ENCODE measurements at places on chromosomes 1 and 21. TPM values are rescaled to one million over a fixed set of nuclear protein-coding genes. Genes with fewer than 3 reads are reported as not detected.

DNA sequence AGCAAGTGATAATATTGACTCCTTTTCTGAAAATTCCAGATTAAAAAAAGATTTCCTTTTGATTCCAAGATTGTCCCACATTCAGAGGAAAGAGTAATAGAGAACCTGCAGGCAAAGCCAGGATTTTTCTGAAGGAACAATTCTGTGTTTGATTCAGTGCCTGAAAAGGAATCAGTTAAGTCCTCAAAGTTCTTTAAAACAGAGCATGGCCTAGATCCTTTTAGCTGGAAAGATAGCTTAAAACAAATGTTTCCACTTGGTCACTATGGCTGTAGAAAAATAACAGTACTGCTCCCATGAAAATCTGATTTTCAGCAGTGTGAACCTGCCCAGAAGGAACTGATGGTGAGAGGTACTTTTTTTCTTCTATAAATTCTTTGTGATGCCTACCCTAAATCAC, 41.8 kb downstream of the HS2ST1 start:
- no peaks in the 10 kb centered on the region for H3K27me3 ChIP-seq
- H3K4me3 ChIP-seq = no peak overlapping the region
- H3K36me3 ChIP-seq = no peaks in the 10 kb centered on the region
- DNase-seq = no peak

- no peak overlapping the region for H3K4me3 ChIP-seq
- no peaks in the 10 kb centered on the region for H3K4me1 ChIP-seq
- H3K36me3 ChIP-seq = no peaks in the 10 kb centered on the region
- H3K27me3 ChIP-seq = no peaks in the 10 kb centered on the region
- DNase-seq = no peak
Measured at GRCh38 chr1:186670297-186671135, 9.7 kb downstream of the PTGS2 start.

DNA sequence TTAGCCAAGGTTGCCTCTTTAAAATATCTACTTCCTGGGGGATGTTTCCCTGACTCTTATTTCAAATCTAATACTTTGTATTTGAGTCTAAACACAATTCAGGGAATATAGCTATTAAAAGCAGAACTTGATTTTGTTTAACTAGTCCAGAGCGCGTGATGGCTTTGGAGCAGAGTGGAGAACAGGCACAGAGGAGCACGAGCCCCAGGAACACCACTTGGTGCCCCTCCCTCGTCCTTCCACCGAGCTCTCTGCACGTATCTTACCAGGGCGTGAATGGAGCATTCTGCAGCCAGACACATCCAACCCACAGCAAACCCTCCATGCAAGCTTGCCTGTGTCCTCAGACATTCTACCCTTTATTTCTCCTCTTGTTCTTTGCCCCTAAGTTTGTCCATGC, 14.1 kb downstream of the KIF26B start:
- no peaks in the 10 kb centered on the region for H3K4me1 ChIP-seq
- H3K4me3 ChIP-seq = no peak overlapping the region
- H3K27ac ChIP-seq = no peak overlapping the region
- no peaks in the 10 kb centered on the region for H3K27me3 ChIP-seq
- no peaks in the 10 kb centered on the region for H3K36me3 ChIP-seq

GRCh38 chr1:12230549-12231275, 882 bp downstream of the VPS13D start:
- H3K4me3 ChIP-seq = peak overlapping the region; percentile 98
- H3K4me1 ChIP-seq = peaks cover 18% of the 10 kb centered on the region
- no peaks in the 10 kb centered on the region for H3K27me3 ChIP-seq
- H3K27ac ChIP-seq = peak overlapping the region; percentile 86
- no peaks in the 10 kb centered on the region for H3K36me3 ChIP-seq
- DNase-seq = peak; percentile 78

DNA sequence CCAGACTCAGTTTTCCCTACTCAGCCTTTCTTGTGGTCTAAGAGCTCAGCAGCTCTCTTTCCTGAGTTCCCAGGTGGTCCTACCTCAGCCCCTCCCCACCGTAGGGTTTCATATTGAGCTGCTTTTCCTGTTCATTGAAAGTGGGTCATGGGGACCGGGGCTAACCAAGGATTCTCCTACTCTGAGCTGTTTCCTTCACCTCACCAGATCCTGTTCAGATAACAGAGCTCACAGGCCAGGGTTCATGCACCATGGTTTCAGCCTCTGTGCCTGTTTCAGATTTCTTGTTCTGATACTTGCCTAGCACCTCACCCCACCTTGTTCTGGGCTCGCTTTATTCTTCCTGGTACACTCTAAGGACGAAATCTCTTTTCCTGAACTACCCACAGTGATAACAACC, 8.5 kb downstream of the UBQLN4 start:
- H3K4me1 ChIP-seq = no peaks in the 10 kb centered on the region
- H3K27me3 ChIP-seq = no peaks in the 10 kb centered on the region
- no peak for DNase-seq
- no peak overlapping the region for H3K4me3 ChIP-seq
- peaks cover 23% of the 10 kb centered on the region for H3K36me3 ChIP-seq

FAM78B gene
- polyA plus RNA-seq = 0.51 TPM

C1orf167 gene
- polyA plus RNA-seq = 8.8 TPM

WNT4 gene
- polyA plus RNA-seq = 5.7 TPM

ZRANB2 gene
- polyA plus RNA-seq = 41.3 TPM
